ENCODE measurements at places on chromosomes 6 and 20.

DNA sequence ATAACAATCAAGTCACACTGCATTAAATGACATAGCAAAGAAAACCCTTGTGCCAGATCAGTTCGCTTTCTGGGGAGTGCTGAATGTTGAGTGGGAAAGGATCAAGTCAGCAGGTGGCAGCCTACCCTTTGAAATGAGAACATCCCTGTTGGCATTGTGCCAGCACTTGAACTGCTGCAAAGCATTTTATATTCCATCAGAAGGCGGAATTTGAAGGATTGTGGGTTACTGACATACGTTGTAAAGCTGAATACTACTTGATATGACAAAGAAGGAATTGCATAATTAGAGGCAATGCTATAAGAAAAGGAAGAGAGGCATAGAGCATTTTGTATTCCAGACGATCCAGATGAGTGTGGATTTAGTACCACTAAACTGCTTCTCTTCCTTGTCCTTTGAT is 26.5 kb downstream of the BCKDHB start:
- DNase-seq = no peak

GRCh38 chr20:50378170-50379000 is 131.8 kb upstream of the PTPN1 start:
- DNase-seq = no peak

DNA sequence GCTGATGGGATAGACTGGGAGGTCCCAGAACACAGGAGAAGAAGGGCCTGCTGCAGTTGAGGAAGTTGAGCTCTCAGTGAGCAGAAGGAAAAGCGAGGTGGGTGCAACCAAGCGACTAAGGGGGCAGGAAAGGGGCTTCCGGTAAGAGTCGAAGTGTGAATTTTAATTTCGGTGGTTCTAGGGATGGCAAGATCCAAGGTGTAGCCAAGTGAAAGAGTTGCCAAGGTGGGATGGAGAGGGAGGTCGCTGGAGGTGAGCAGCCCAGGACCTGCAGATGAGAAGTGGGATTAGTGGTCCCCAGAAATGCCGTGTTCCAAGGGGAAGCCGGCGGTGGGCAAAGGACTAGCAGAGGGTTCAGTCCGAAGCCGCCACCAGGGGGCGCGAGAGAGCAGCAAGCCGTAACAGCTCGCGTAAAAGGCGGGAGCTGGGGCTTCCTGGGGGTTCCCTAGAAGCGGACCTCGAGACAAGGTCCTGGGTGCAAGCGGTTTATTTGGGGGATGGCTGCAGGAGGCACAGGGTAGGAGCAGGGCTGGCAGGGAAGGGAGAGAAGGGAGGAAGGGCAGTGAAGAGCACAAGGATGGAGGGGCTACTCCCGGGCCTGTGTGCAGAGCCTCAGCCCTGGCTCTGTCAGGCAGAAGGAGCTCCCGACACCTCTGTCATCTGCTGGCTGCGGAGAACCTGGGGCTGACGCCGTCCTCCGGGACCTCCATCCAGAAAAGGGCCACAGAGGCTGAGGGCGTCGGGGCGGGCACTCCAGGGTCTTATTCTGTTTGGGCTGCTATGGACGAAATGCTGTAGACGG is 103.6 kb downstream of the PAX1 start:
- no peak for DNase-seq

DNA sequence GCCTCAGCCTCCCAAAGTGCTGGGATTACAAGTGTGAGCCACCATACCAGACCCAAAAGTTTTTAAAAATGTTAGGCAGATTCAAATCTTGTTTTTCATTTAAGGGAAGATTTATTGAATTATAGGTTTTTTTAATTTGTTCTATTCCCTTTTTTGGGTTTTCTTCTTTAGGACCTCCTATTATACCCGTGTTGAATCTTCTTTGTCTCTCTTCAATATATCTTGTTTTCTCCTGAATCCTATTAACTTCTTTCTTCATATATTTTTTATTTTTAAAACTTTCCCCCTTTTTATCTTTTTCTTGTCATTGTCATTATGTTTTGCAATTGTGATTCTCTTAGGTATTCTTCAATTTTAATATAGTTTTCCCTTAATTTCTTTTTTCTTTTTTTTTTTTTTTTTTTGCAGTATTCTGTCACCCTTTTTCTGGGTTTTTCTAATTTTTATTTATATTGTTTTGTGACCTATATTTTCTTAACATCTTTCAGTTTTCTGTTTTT is 45.9 kb upstream of the NOP56 start:
- no peak for DNase-seq

- no peak for DNase-seq
These were observed 11.4 kb upstream of the CAPN11 start for GRCh38 chr6:44147256-44147655.

GRCh38 chr6:148502083-148502772 is 159.6 kb downstream of the SASH1 start:
- DNase-seq = no peak

- no peak for DNase-seq
These were observed 57.9 kb downstream of the KCNB1 start for GRCh38 chr20:49424536-49424935.

DNA sequence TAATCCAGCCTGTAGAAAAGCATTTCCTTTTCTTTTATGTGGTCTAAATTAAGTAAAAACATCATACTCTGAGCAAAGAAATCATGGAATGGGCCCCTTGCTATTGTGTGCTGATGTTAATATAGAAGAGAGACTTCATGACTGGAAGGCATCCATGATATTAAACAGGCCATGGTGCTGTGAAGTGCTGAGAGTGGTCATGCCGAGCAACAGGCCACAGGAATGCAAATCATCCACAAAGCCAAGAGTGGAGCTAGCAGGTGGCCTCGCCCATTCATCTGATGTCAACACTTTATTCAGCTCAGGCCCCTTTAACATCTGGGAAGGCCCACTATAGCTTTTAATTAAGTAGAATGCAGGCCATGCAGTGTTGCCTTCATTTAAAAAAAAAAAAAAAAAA is 115.2 kb upstream of the HMGCLL1 start:
- no peak for DNase-seq

- no peak for DNase-seq
These were observed 192.1 kb upstream of the CCN2 start for GRCh38 chr6:132143258-132143657.

DNA sequence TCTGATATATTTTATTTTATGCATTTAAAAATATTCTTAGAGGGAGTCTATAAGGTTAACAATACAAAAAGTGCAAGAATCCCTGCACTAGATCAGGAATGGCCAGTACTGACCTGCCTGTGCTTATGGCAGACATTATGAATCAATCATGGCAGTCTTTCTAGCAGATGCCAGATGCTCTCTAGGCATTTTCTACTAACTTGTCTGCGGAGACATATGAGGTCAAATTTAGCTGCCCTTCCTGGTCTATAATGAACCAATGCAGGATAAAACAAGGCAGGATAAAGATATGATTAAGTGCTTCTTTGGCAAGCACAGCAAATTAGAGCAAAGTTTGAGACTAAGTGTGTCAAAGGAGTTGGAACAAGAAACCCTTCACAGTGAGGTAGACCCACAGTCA is 46.6 kb upstream of the RNF24 start:
- no peak for DNase-seq

DNA sequence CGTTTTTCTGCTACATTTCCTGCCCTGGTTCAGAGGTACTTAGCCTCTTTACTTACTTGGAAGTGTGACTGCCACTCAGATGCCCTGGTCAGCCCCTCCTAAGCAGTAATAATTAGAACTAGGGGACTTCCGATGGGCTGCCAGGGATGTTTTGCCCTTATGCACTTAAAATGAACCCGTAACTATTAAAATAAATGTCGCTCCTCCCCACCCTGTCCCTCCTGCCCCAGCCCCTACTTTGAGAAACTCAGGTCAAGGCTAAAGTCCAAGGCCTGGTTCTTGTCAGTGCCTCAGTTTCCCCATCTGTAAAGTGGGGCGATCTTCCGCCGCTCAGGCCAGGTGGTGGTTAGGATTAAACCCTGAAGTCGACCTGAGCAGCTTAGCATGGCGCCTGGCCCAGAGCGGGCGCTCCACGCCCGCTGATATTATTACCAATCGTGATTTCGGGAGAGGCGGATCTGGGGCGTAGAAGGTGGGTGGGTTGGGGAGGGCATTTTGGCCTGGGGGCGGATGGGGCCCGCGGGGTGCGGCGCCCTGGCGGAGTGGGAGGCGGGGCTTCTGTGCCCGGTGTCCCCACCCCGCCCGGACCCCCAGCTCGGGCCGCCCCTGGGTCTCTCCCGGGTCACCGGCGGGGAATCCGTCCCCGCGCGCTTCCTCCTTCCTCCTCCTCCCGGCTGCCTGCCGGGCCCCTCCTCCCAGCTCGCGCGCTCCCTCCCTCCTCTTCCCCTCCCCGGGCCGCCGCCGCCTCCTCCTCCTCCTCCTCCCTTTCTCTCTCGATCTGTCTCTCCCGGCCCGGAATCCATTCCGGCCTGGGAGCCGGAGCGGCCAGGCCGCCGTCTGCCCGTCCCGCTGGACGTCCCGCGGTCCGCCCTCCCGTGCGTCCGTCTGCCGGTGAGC is at the start of gene SRC:
SRC (plus strand) TSS at position 802 of the 897 bp plus-strand sequence. CDS start 38,014 bp downstream, outside the sequence.
- DNase-seq = peak; percentile 21

GRCh38 chr6:1917626-1918371 is 308.1 kb downstream of the FOXC1 start:
- DNase-seq = peak; percentile 26

GRCh38 chr6:27591699-27592480 is 119.0 kb upstream of the ZNF184 start:
- DNase-seq = no peak

DNA sequence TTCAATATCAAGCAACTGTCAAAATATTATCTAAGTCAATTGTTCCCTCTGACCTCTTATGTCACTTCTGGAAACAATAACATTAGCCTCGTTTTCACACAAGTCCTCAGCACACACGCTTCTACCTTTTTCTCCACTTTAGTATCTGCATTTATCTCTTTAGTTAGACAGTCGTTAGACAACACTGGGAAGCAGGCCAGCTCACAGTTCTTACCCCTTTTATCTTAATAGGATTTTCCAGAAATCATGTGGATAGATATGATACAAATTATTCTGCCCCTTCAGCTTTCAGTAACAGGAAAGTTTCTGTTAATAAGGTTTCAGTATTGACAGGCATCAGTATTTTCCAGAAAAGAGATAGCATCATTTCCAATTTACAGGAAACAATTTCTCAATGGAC is 25.9 kb upstream of the HAO1 start:
- DNase-seq = no peak

GRCh38 chr6:124958759-124959354 is 3.4 kb upstream of the RNF217 start:
- no peak for DNase-seq

DNA sequence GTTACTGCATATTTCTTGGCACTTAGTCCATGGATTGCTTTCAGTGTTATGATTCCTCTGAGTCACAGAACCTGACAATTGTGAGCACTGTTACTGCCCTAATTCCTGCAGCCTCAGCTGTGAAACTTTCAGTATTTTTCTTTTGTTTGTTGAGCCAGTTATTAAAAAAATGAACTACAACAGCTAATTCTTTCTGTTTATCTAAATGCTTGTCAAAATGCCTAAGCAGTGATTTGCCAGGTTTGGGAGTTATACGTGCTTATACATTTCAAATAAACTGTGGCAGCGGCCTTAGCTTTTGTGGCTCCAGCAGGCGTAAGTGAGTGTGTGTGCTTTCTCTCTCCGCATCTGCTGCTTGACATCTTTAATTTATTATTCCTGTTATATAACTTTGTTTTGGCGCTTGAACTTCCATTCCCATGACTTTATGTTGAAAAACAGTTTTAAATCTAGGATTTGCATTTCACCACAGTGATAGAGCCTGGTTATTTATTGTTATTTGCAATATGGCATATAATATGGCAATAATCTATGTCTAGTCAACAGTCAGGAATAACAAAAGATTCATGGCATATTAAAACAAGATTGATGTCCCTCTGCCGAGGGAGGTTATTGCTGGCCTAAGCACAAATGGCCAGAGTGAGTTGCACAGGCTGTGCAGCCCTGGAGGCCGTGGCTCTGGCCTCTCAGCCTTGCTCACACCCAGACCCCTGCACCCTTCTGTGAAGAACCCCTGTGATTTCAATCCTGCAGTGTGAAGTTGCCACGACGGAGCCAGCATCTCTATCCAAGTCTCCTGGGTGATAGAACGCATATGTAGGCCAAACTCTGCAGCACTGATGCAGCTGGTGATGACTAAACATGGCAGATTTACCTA is 303.4 kb downstream of the THBS2 start:
- no peak for DNase-seq

DNA sequence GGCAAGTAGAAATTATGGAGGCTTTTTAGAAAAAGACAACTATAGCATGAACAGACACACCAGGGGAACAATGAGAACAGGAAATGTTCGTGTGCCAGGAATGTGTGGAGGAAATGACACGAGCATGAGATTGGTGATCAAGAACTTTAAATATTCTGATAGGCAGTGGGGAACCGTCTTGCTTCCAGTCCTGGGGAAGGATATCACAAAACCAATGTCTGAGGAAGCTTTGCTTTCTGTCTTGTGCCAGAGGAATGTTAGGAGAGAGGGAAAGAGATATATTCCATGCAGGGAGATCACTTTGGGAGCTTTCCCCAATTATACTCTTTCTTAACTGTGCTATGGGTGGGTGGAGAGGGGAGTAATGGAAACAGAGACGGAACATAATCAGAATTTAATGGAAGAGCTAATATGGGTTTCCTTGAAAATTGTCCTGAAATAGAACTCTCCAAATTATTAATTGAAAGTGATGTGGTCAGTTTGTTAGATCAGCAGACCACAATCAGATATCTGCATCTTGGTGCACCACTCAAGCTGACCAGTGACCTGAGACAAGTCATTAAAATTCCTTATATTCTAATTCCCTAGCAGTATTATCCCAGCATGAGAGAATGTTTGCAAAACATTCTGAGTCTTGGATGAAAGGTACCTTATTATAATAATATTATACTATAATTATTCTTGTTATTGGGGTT is 178.2 kb downstream of the SOX4 start:
- no peak for DNase-seq

GRCh38 chr20:47334022-47334551 is 22.4 kb downstream of the ZMYND8 start:
- no peak for DNase-seq
